Stromal cell of bone marrow (primary cell): ENCODE measurements at places on chromosomes 1 and 21.
A peak's percentile ranks its signal among the peaks of the same experiment; 100 is the strongest.

DNA sequence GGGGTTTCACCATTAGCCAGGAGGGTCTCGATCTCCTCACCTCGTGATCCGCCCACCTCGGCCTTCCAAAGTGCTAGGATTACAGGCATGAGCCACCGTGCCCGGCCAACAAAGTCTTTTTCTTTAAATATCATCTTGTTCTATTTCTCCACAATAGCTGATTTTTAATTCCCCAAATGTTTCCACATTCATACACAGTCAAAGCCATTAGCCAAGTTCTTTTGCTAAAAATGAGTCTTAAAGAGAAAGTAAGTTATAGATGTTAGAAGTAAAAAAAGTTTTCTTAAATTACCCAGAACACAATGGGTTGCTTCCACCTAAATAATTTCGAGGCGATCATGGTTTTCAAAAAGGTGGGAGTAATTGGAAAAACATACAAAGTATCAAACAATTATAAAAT, 30.6 kb downstream of the C2CD2 start:
- no peak for DNase-seq

GRCh38 chr1:44460107-44460882, 55.2 kb downstream of the RNF220 start:
- no peak for DNase-seq

DNA sequence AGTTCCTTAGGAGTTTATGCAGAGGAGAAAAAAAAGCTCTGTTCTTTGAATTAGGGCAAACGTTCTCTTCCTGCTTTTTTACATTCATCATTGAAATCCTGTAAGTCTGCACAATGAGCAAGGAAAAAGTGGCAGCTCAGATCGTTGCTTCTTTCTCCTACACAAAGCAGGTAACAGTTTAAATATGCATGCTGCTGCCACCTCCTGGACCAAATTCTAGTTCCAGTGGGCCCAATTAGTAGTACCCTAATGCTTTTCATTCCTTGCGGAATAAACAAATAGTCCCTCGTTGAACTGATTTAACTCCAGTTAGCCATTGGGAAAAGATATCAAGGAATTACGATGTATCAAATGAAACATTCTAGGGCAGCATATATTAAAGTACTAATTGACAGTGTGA, 20.1 kb downstream of the YTHDF2 start:
- no peak for DNase-seq

- no peak for DNase-seq
Measured at GRCh38 chr1:205067031-205067430, 17.2 kb downstream of the TMEM81 start.

DNA sequence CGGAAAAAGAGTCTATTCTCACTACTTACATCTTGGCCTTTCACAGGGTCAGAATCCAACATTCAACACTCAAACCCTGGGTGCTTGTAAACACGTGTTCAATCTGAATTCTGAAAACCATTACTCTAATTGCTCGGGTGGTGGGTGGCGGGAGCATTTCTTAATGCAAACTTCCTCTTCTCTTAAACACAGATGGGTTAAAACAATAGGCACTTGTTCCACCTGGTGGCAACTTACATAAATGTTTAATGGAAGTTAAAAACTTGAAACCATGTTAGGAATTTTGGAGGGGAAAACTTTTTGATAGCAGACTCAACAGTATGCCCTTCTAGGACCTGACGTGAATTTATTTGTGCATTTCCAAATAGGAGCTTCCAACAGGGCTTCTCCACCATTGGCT, 23.4 kb upstream of the TDRD10 start:
- no peak for DNase-seq

DNA sequence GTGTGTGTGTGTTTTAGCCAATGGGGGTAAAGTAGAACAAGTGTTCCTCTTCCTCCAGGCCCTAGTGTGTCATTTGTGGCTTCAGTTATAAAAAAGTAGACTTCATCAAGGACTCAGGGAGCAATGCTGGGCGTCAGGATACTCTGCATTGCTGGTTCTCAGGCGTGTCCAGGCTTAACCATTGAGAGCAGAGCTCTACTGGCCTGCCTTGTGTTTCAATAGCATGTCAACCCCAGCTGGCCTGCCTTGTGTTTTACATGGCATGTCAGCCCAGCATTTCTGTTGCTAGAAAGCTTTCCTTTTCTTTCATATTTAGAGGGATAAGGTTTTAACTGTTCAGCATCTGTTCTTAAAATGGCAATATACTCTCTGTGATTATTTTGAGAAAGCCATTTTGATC, 117.6 kb upstream of the TMPRSS15 start:
- DNase-seq = no peak

DNA sequence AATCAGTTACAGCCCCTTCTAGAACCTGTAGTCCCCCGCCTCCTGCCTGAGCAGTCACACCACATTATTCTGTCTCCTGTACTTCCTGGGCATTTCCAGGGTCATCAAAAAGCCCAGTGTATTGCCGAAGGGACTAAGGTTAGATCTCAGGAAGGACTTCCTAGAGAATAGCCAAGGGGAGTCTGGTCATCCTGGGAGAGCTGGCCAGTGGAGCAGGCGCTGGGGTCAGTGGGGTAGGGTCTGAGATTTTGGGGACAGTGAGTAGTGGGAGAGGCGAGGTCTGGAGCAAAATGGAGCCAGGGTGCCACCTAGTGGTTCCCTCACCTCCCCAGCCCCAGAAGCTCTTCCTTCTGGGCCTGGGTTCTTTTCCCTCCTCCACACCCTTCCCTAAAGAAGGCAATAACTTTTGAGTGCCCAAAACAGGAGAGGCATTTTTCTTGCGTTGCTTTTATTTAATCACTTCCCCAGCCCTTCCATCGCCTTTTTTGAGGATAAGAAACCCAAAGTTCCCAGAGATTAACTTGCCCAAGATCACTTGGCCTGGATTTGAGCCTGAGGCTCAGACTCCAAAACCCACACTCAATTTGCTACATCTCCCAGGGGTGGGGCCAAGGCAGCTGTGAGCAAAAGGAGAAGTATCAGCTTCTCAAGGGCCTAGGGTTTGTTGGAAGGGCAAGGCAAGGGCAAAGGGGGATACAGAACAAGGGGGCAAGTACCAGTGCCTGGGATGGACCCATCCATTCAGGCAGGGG, 7.3 kb upstream of the PMVK start:
- no peak for DNase-seq

- no peak for DNase-seq
Measured at GRCh38 chr1:198969981-198970380, 331.1 kb downstream of the PTPRC start.

- DNase-seq = no peak
Measured at GRCh38 chr1:11525516-11525915, 46.6 kb downstream of the DISP3 start.

DNA sequence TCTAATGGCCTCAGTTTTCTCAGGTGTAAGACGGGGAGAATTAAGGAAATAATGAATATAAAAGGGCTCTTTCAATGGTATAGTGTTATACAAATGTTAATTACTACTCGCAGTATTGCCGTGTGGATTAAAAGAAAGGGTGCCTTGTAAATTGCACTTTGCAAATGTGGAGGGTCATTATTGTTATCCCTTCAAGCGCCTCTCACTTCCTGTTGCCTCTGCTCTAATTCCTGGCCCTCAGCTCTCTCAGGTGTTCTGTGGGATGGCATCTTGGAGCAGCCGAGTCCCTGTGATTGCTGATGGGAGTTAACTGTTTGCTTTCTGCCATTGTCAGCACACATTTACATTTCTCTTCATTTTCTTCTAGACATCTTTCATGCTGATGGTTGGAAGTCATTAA, 7.1 kb upstream of the S100A11 start:
- no peak for DNase-seq

DNA sequence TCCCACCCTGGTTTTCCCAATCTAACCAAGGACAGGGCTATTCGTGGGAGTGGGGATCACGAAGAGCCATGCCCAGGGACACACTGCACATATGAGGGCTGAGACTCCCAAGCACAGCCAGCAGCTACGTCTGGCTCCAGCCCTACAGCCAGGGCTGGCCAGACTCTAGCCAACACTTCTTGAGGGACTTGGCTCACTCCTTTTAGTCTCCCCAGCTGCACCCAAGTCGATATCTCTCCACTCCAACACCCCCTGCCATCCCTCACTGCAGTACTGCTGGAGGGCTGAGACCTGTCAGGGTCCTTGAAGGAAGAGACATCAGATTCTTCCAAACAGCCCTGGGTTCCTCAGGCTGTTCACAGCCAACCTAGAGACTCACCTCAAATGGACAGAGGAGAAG, 62.6 kb downstream of the CD46 start:
- DNase-seq = no peak

DNA sequence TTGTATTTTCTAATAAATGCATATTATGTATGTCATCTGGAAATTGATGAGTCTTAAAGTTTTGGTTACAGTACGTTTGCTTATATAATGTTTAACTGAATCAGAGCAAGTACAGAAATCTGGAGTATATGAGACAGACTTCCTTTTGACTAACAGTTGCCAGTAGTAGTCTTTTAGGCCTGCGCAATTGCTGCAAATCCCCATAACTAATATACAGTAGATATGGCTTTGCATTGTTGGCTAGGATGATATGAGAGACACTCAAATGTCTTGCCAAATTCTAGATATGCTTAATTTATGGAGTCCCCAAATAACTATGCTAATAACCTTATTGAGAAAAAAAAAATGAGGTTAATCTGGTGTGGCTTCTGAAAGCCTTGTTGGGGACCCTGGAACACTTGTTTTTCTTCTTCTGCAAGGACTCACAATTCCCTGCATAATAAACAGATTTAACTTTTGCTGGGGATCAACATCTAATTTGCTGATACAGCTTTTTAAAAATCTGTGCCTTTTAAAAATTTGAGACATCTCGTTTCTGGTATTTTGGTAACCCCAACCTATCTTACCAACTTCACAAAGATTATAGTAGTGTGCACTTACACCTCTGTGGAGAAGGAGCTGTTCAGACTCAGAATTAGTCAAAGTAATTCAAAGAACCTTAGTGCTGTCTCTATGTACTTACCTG, 22.9 kb downstream of the EXO1 start:
- DNase-seq = no peak

GRCh38 chr1:38745476-38746401, 113.8 kb downstream of the RRAGC start:
- no peak for DNase-seq

DNA sequence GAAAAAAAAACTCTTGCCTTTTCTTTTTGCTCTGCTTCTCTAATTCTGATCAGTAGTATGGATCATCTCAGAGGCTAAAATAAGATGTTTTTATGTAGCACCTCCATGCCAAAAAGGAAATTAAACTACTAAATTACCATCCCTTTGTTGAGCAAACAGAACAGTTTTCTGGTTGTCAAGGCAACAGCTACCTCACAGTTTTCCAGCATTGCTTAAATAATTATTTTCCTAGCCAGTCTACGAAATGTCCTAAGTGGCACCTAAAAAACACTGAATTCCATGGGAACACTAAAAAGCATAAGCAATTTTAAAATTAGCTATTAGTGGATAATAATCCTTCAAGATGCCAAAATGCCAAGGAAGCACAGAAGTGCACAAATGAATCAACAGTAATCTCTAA, 61.7 kb downstream of the ARID4B start:
- DNase-seq = peak; percentile 9

DNA sequence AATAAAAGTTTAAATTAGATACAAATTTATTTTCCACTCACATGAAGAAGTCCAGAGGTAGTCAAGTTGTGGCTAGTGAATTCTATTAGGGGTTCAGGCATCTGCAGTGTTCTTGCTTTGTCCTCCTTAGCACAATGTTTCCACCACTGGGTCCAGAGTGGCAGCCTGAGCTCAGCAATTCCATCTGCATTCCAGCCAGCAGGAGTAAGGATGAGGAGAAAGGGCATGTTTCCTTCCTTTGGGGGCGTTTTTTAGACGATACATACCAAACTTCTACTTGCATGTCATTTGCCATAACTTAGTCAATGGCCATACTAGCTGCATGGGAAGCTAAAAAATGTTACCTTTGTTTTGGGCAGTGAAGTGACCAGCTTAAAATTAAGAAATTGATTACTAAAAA, 98.5 kb upstream of the VANGL1 start:
- no peak for DNase-seq

- DNase-seq = no peak
Measured at GRCh38 chr1:195576641-195577040, 1031.6 kb downstream of the KCNT2 start.

DNA sequence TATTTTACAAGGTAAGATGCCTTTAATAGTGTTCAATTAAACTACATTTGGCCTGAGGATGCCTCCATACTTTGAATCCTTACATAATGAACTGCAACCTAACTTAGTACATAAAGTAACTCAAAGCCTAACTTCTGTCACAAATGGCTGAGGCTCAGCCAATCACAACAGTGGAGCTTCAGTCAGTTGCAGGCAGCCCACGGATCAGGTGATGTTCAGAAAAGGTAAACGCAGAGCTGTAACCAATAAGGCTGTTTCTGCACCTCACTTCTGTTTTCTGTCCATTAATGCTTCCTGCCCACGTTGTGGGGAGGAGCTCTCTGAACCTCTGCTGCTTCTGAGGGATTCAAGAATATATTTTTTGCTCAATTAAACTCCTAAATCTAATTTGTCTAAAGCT, 94.8 kb upstream of the KIAA0040 start:
- DNase-seq = no peak

DNA sequence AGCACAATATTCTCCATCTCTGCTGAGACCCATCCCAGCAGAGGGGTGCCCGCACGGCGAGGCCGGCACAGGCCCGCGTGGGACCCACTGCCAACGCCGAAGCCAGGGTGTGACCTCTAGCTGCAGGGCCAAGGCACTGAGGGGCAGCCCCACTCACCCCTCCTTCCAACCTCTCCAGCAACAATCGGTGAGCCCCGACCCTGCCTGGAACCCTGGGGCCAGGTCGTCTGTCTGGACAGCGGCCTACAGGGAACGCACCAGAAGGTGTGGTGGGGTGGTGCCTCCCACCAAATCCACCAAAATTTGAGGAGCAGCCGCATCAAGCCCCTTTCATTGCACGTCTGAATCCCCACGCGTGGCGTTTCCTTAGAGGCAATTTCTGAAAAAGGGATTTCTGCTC, 63.0 kb upstream of the ADARB1 start:
- DNase-seq = no peak

- no peak for DNase-seq
Measured at GRCh38 chr1:36651176-36651910, 168.6 kb upstream of the CSF3R start.

DNA sequence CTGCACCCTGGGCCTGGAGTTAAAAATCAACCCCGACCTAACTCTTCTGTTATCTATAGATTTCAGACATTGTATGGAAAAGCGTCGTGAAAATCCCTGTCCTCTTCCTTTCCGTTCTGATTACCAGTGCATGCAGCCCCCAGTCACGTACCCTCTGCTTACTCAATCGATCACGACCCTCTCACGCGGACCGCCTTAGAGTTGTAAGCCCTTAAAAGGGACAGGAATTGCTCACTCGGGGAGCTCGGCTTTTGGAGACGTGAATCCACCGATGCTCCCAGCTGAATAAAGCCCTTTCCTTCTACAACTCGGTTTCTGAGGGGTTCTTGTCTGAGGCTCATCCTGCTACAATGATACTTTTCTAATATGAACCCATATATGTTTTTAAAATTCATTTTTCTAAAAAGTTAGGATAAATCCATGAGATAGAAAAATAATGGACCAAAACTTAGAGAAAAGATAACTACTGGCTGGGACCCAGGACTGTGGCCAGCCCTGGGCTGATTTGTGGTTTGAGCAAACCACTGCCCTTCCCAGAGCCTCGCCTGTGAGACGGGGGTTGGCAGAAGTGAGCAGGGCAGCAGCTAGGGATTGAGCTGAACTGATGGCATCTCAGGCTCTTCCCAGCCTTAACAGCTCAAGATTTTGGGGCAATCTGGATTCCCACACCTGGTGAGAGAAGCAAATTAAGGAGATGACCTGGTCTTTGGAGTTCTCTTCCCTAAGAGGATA, 5.0 kb downstream of the UQCRHL start:
- DNase-seq = no peak
